ENCODE measurements at places on chromosomes 7 and 10.

DNA sequence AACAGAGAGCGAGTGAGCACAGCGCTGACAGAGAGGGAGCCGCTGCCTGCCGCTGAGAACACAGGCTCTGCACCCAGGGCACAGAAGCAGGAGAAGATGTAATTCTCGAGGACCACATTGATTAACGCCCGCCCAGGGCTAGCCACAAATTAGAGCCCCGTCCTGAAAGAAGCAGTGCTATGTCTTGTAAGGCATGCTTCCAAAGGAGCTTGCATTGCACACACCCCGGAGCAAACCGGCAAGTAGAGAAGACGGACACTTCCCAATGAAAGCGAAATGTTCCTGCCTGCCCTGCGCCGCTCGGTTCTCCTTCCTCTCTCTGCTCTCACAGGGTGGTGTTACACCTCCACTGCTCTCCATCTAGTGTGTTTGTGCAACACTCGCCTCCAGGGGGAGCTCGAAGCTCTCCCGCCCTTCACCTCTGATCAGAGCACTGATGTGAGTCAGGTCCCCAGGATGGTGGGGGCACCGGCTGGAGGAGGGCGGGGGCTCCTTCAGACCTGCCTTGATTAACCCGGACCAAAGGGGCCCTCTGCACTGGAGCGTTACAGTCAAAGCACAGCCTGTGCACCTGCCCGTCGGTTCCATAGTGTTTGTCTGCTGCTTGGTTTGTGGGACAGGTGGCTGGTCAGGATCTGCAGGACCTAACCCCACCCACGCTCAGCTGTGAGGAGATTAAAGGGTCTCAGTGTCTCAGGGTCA is 316.5 kb downstream of the ADARB2 start:
- DNase-seq, result peak; percentile 38

DNA sequence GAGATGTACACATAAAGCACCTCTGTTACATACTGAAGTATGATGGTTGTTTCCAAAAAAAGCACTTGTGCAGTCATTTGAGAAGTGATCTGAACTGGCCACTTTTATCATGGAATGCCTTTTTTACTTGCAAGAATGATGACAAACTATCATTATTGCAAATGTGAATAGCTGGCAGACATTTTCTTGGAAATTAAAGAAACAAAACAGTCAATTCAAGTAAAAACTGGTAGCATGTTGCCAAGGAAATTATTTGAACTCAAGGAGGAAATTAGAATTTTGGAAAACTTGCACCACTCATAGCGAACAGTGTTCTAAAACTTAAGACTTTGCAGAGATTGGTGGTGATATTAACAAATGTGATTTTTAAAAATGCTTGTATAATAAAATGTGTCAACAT is 6.6 kb downstream of the RHEB start:
- DNase-seq, result no peak

DNA sequence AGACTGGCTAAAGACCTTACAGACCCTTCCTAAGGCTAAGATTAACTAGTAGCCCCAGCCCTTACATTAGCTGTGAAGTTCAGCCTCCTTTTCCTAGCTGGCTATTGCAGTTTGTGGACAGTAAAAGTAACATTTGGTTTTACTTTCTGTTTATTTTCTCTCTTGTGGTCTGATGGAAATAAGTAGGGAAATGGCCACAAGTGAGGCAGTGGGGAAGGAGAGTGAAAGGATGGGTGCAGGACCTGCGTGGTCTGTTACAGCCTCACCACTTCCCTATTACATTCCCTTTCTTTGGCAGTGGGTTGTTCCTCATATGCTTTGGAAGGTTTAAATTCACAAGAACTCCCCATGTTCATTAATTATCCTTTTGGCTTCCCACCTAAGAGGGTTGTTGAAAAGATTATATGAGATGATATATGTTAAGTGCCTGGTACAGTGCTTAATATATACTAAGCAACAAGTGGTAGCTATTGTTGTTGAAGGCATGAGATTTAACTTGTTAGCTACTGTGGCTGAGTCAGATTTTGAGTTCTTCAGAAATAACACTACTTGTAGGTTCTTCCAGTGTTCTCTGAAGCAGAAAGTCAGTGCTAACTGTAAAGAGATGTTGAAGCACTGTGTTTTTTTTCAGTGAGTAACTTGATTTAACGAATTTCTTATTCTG is 181.7 kb downstream of the ST7 start:
- no peak for DNase-seq

GRCh38 chr7:151395036-151395367 is 14.8 kb downstream of the WDR86 start:
- no peak for DNase-seq

- no peak for DNase-seq
These were observed 9.4 kb upstream of the ZWINT start for GRCh38 chr10:56370217-56371113.

GRCh38 chr7:98285157-98286092 is 3.9 kb downstream of the BRI3 start:
- DNase-seq, result no peak

DNA sequence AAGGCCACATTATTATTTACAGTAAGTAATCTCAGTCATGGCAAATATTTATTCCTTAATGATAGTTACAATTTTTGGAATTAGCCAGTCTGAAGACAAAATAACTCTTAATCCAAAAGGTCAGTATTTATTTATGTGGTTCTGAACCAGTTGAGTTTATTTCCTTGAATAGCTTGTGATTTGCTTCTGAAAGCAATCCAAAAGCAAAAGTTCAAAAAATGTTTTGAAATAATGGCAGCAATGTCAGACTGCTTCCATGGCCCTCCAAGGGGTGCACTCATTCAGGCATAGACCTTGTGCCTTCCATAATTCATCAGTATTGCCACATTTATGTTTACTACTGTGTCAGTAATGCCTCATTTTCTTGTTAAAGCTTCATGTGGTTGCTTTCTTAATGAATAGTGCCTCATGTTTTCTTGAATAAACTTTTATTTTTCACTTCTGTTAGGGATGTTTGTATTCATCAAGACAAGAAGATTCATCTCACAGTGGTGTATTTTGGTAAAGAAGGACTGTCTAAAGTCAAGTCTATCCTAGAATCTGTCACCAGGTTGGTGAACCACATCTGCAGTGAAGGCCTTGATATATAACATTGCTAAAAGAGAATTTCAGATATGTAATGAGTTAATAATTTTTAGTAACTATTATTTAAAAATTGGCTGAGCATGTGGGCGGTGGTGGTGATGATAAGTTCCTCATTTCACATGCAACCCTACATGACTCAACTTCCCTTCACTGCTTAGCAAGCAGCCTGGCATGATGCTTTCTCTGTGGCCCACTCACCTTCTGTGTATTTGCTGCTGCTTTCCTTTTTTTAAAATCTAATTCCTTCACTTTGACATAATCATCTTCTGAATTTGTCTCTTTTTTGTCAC is 22.0 kb downstream of the CSGALNACT2 start:
- no peak for DNase-seq

GRCh38 chr10:84820596-84820995 is 492.2 kb downstream of the CCSER2 start:
- no peak for DNase-seq

DNA sequence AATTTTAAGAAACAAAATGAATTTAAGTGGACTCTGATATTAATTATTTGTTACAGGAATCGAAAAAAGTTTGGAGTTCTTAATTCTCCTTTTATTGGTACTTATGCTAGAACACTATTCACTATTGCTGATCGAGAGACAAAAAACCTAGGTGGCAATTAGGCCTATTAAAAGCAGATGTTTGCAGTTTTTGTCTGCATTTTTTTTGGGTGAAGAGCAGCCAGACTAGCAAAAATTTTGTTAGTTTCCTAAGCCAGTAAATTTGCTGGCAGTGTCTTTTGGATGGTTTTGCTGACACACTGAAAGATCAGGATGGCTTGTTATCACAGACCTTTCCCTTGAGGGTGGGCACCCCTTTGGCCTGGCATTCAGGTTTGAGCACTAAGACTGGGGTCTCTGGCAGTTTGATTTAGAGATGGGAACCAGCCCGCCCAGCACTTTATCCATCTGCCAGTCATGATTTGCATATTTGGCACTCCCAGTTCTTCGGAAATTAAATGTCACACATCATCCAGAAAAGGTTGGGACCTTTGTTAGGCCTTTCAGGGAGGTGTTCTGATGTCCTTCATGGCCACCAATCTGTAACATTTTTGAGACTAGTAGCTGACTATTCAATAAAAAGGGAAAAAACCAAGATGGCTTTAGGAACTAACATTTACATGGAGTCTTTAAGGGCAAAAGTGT is 57.3 kb downstream of the INPP5F start:
- no peak for DNase-seq

DNA sequence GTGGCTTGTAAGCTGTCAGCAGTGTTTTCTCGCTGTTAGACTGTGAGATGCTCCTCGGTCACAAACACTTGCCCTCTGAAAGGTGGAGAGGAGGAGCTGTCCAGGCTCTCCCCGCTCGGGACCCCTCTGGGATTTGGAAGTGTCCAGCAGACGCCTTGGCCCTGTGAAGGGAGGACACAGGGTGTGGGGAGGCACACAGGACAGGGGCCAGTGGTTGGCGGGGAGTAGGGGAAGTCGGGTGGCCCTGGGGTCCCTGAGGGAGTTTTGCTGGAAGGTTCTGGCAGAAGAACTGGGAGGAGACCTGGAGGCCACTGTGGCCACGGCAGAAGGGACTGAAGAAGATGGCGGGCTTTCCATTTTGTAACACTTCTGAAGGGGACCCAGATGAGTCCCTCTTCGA is 47.2 kb upstream of the DPYSL4 start:
- no peak for DNase-seq
